ENCODE measurements at places on chromosomes 13 and 19.

GRCh38 chr19:49020342-49020741 lies 3.5 kb upstream of the LHB start:
- no peak for DNase-seq

GRCh38 chr19:56112313-56112709 lies 8.8 kb downstream of the ZNF787 start:
- DNase-seq: no peak

GRCh38 chr19:38004186-38004520 lies 97.1 kb downstream of the SIPA1L3 start:
- DNase-seq: no peak

GRCh38 chr13:112957295-112957677 lies 11.7 kb upstream of the MCF2L start:
- DNase-seq: no peak

GRCh38 chr19:45681391-45682015 lies 10.2 kb downstream of the SNRPD2 start:
- peak; percentile 84 for DNase-seq

GRCh38 chr13:21637296-21637695 lies 33.3 kb upstream of the MICU2 start:
- DNase-seq: no peak

- DNase-seq: peak; percentile 11
Observed at GRCh38 chr19:33294058-33294798, 8.1 kb downstream of the CEBPA start.

GRCh38 chr13:37274569-37275497 lies 169.4 kb upstream of the CSNK1A1L start:
- DNase-seq: no peak

DNA sequence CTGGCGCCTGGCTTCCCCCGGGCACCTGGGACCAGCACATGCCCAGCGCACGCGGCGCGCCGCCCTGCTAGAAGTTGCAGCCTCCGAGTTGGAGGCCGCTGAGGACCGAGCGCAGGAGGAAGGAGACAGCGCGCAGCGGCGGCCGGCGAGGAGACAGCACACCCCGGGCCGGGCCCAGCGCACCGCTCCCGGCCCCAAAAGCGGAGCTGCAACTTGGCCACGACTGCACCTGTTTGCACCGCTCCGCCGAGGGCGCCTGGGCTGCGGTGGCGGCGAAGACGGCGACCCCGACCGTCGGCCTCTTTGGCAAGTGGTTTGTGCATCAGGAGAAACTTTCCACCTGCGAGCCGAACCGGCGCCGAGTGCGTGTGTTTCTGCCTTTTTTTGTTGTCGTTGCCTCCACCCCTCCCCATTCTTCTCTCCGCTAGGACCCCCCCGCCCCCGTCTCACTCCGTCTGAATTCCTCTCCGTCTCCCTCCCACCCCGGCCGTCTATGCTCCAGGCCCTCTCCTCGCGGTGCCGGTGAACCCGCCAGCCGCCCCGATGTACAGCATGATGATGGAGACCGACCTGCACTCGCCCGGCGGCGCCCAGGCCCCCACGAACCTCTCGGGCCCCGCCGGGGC lies at the start of gene SOX1:
Gene SOX1 (plus strand): TSS at position 34 of the 626 bp plus-strand sequence. CDS start 510 bp downstream, at position 544.
- no peak for DNase-seq

- DNase-seq: no peak
Observed at GRCh38 chr19:3625996-3626472, 556 bp downstream of the CACTIN start.

- DNase-seq: no peak
Observed at GRCh38 chr13:112182251-112182650, 115.3 kb downstream of the SOX1 start.

- no peak for DNase-seq
Observed at GRCh38 chr19:38503077-38503410, 69.6 kb downstream of the RYR1 start.

GRCh38 chr19:852136-853013 lies at the start of gene ELANE:
Gene ELANE, plus strand, starts transcription at chr19:852303. Its CDS starts 26 bp downstream, at chr19:852329.
- DNase-seq: no peak

DNA sequence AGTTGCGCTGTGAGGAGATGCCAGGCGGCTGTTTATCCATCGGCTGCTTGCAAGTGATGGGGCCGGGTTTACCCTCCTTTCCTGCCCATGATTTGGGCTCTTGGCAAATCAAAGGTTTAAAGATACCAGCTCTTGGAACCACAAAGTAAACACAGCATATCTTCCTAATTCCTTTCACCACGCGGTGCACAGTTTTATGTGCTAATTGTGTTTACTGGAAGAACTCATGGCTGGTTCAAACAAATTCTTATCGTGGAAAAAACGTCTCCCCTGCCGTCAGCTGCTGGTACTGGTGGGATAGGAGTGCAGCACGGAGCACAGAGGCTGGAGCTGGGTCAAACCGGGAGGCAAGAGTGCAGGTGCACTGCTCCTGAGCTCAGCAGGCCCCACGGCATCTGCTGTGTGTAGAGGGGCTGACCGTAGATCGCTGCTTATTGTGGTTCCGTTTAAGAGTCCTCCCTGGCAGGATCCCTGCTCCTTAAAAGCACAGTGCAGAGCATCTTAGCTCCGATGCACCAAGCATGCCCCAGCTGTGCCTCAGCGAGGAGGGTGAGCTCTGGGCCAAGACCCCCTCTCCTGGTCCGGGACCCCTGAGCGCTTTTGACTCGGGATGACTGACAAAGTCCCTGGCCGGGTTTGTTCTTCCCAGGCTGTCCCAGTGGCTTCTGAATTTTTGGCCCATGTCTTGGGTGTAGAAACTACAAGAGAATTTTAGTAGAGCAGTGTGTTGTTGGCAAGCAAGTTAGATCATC lies 51.3 kb upstream of the GAS6 start:
- no peak for DNase-seq

DNA sequence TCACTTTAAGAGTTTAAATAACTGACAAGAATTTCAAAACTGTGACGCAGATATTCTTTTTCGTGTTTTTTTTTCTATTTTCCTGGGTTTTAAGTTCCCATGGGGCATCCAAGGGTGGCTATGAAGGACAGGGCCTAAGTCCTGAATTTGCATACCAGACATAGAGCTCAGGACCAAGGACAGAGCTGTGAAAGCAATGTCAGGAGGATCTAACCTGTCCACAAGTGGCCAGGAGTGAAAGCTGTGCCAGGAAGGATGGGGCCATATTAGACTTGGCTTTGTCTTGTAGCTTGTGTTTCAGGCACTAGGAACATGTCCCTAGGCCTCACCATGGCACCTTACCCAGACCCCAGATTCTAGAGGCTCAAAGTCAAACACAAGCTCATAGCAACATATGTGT lies 289.4 kb upstream of the MIR17HG start:
- no peak for DNase-seq

GRCh38 chr13:111970494-111971141 lies 96.3 kb upstream of the SOX1 start:
- DNase-seq: no peak

- DNase-seq: no peak
Observed at GRCh38 chr13:79992111-79992510, 348.8 kb downstream of the SPRY2 start.

DNA sequence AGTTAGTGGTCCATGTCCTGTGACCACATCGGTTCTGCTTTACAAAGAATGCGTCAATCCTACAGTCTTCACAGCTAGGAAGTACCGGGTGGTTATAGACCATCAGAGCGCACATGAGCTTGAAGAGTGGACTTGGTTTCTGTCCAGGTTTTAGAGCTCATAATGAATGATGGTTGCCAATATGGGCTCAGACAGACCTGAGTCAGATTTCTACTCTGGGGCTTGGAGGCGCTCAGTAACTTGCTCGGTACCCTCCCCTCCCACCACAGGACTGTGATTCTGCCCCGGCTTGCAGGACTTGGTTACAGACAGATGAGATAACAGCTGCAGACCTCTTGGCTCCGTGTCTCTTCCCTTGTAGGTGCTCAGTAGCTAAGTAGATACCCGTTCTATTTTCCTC lies 284.7 kb downstream of the TSHZ3 start:
- no peak for DNase-seq

DNA sequence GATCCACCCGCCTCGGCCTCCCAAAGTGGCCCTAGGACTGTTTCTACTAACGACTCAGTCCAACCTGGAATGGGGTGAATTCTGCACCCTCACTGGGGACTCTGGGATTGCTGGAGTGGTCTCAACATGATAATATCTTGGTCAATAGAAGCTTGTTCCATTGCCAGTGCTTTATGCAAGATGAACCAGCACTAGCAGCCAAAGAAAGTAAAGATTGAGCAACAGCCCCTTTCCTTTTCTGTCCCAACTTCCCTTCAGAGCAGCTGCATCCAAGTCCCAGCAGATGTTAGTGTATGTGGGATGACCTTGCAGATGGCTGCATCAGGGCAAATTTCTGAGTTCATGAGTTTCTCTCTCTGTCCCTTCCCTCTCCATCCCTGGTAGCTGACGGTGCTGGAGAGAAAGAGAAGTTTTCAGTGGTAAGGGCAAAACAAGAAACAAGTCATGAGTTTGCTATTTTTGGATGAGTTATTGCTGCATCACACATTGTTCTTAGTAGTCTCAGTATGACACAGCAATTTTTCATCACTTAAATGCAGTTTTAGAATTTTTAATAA lies 183.6 kb upstream of the EDNRB start:
- DNase-seq: no peak

GRCh38 chr19:28169168-28169887 lies 1043.6 kb downstream of the UQCRFS1 start:
- no peak for DNase-seq

DNA sequence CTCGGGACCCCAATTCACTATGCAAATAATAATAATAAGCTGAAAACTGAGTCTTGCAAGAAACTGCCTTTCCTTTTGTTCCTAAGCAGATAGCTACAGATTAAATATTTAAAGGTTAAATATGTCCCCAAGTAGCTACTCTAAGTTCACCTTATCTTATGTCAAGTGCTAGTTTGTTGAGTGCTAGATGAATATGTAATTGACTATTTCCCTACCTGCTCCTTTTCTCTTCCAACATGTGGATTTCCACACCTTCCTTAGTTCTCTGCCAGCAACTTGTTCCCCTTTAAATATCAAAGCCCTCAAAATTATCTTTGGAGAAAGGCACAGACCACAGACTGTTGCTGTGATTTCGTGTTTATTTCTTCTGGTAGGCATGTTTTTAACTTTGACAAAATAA lies 709.2 kb upstream of the SLITRK1 start:
- no peak for DNase-seq

DNA sequence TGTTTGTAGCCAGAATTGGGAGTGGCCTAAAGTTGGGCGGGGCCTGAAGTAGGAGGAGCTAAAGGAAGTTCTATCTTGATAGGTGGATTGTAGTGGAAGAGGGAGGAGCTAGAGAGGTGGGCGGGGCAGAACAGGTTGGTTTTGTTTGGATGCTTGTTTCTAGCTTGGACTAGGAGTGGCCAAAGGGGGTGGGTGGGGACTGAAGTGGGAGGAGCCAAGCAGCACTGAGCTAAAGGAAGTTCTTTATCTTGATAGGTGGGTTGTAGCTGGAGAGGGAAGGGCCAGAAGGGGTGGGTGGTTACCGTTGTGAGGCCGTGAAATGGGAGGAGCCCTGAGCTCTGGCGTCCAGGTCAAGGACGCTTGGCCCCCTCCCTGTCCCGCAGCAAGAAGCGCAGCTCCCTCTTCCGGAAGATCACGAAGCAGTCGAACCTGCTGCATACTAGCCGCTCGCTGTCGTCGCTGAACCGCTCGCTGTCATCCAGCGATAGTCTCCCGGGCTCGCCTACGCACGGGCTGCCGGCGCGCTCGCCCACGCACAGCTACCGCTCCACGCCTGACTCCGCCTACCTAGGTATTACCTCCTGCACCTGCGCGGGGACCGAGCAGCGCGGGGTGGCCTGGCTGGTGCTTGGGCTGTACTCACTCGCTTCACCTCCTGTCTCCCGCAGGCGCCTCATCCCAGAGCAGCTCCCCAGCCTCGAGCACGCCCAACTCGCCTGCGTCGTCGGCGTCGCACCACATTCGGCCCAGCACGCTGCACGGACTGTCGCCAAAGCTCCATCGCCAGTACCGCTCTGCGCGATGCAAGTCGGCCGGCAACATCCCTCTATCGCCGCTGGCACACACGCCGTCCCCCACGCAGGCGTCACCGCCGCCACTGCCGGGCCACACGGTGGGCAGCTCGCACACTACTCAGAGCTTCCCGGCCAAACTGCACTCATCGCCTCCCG lies 8.0 kb downstream of the DNASE2 start:
- DNase-seq: peak; percentile 81

DNA sequence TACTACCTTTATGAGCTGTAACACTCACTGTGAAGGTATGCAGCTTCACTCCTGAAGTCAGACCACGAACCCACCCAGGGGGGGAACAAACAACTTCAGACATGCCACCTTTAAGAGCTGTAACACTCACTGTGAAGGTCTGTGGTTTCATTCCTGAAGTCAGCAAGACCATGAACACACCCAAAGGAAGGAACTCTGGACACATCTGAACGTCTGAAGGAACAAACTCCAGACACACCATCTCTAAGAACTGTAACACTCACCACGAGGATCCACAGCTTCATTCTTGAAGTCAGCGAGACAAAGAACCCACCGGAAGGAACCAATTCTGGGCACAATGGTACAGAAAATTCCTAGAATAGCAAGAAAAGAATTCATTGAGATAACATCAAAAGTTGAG lies 1796.5 kb upstream of the MIR17HG start:
- no peak for DNase-seq

GRCh38 chr13:33251131-33251661 lies 34.4 kb downstream of the STARD13 start:
- peak; percentile 79 for DNase-seq

DNA sequence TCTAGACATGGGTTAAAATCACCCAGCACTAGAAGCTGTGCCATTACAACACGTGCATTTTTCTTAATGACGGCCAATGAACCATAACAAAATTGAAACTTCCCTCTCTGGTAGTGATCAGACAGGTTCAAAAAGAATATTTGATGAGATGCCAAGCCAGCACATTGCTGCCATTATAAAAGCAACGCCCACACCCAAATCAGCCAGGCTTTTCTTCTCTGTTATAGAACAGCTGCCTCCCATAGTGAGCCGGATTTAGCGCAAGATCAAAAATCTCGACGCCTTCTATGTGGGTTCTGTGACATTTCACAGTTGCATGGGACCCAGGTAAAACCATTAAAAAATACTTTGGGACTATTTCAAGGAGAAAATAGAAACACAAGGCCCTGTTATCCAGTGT lies 1158.0 kb downstream of the EFNB2 start:
- DNase-seq: no peak

- no peak for DNase-seq
Observed at GRCh38 chr13:36710396-36710795, 36.6 kb downstream of the SERTM1 start.

DNA sequence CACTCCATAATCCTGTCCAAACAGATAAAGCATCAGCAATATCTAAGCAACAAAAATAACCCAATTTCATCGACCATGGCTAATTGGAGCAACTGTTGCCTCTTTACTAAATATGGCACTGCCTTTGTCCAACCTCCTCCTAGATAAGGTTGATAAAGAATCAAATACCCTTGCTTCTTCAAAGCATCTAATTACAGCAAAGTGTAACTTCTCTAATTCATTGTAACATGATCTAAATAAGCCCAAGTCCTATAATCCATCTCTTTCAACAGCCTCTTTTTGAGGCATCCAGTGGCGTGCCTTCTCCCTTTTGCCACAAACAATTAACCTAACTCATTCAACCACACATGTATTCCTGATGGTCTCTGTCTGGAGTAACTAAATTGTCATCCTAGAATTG lies 81.7 kb upstream of the KLHL1 start:
- DNase-seq: no peak
